ENCODE measurements at places on chromosomes 16 and 17.

- DNase-seq = no peak
Measured at GRCh38 chr17:6072157-6072556, 2.0 kb downstream of the WSCD1 start.

DNA sequence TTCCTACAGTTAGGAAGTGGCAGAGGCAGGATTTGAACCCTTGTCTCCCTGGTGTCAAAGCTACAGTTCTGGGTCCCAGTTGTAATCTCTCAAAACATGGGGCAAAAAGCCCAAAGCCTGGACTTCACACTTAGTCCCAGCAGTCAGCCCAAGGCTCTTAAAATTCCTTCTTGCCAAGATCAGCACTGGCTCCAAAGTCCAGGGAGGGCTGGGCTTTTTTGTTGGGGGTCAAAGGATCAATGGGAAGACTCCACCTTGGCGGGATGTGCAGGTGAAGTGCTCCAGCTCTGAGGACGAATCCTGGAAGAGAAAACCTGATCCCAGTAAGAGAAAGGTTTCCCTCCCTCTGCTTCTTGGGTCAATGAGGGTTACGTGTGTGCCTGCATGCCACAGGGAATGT lies 195.5 kb downstream of the HAPSTR1 start:
- DNase-seq = no peak

DNA sequence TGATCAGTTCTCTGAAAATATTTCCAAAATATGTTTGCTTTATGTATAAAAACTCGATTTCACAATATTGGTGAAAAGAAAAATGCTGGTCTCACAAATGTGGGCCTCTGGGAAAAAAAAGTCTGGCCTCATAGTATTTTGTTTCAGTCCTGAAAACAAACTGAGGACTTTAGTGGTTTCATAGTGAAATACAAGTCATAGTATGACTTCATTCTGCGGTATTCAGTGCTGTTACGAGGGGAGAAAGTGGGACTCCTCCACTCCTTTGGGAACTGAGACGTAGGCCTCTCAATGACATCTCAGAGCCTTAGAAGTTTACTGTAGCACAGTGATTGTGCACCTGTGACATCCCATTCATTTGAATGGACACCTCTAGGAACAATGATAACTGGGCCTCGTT lies 56.0 kb downstream of the CYB561 start:
- DNase-seq = no peak

- no peak for DNase-seq
Measured at GRCh38 chr16:69407702-69408323, 16.6 kb upstream of the CYB5B start.

DNA sequence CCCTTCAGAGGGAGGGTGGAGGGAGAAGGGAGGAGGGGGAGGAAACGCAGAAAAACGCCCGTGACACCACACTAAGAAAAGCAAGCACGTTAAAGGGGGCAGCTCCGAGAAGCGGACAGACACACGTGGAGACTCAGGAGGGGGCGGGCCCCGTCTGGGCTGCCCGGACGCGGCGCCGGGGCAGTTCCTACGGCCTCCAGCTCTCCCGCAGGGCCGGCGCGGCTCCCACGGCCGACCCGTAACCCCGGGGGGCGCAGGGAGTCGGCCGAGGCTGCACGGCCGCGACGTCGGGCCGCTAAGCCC lies 362 bp downstream of the KLHDC4 start:
- no peak for DNase-seq

Measured in DMS 273 treated with DMSO at 0.1 percent for 48 hours (cell line).